ENCODE measurements at places on chromosomes 6 and 20.

DNA sequence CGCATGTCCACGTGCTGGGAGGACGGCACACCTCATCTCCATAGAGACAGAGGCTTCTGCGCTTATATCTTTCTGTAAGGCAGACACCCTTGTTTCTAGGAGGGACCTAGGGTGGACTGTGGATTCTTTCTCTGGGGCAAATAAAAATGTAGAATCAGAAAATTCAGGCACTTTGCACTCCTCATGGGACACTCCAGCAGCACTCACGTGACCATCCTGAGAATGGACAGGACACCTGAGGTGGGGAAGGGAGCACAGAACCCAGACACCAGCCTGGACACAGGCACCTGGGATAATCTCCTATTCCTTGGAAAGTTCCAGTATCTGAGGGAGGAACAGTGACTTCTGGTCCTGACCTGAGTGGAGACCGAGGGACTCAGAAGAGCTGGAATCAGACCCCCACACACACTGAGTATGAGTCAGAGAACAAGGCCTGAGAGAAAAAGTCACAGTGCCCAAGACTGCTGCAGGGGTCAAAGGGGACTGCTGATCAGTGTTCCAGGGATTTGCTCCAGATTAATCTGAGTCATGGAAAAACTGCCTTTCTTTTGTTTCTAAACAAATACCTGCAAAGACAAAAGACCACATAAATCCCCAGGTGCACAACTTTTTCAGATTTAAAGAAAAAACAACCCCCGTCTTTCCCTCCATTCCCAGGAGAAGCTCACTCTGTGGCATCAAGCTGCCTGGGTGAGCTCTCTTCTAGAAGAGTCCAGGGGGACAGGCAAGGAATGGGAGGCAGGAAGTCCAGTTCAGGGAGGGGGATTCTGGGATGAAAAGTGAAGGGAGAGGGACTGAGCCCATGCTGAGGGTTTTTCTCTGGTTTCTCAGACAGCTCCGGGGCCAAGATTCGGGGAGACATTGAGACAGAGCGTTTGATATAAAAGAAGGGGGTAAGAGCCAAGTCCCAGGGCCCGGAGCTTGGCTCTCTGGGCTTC lies 35.6 kb upstream of the MICB start:
- no peak for DNase-seq

DNA sequence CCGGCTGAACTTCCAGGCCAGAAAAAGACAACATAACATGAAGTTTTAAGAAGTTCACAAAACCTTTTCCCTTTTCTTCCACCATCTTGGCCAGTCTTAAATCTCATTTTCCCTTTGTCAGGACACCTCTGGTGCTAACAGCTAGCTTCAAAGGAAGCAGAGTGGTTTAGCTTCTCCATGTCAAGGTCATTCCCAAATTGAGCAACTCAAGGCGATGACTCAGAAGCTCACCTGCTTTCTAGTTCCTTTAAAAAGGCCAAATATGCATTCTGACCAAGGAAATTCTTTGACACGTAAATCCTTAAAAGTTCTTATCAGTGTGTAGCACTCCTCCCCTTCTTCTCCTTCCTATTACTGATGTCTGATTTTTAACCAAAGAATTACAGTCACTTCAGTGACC lies 69.6 kb upstream of the VGLL2 start:
- DNase-seq: no peak

- DNase-seq: no peak
Observed at GRCh38 chr6:46062312-46062711, 46.7 kb upstream of the CLIC5 start.

- no peak for DNase-seq
Observed at GRCh38 chr20:4281258-4282055, 266.1 kb upstream of the RNF24 start.

GRCh38 chr6:77466055-77466450 lies 2.8 kb upstream of the HTR1B start:
- DNase-seq: peak; percentile 78

DNA sequence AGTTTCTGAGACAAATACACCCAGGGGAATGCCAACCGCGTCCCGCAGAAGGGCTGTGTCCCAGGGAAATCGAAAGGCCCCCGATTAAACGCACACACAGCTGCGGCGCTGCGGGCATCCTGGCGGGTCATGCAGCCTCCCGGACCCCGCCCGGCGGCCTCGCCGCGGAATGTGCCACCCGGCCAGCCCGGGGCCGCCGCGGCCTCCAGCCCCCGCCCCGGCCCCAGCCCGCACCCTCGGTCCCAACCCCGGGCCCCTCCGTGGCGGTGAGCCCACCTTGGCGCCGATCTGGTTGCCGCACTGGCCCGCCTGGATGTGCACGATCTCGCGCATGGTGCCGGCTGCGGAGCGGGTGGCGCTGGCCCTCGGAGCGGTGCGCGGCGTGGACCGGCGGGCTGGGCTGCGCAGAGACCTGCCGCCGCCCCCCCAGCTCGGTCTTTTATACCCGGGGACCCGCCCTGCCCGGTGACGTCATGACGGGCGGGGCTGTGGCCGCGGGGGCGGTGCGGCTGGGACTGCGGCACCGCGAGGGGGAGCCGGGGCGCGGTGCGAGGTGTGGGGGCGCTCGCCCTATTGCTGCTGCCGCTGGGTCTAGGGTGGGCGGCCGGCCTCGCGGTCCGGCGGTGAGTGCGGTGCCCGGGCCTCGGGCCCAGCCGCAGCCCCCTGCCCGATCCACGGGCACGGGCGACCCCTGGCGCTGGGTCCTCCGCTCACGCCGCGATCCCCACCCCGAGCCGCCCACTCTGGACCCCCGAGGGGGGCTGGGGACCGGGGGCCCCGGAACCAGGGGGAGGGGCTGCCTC lies at the start of gene TUBB2A:
TSS of gene TUBB2A (minus strand) at position 414 of the 803 bp plus-strand sequence. CDS start at position 333, 81 bp downstream.
- peak; percentile 83 for DNase-seq

- DNase-seq: no peak
Observed at GRCh38 chr6:116665464-116665863, 3.1 kb downstream of the ZUP1 start.

GRCh38 chr6:25586927-25587326 lies 65.1 kb upstream of the SCGN start:
- DNase-seq: no peak

All from fibroblast of pulmonary artery (primary cell).